ENCODE measurements at places on chromosomes 12 and 14. TPM values are rescaled to one million over a fixed set of nuclear protein-coding genes. Genes with fewer than 3 reads are reported as not detected.

B4GALNT1 gene
- total RNA-seq: 0.18 TPM

RNASE7 gene
- total RNA-seq: not detected

IQSEC3 gene
- total RNA-seq: not detected

DDN gene
- 0.18 TPM for total RNA-seq

KRT4 gene
- total RNA-seq: under 0.01 TPM

C14orf119 gene
- 83.7 TPM for total RNA-seq

MIP gene
- not detected for total RNA-seq

STX2 gene
- 42.8 TPM for total RNA-seq

MYO1H gene
- total RNA-seq: not detected

GUCY2C gene
- not detected for total RNA-seq

C1S gene
- 49.6 TPM for total RNA-seq

OLR1 gene
- 3.2 TPM for total RNA-seq

CD69 gene
- total RNA-seq: not detected

CLEC9A gene
- total RNA-seq: not detected

DNAI7 gene
- total RNA-seq: 0.28 TPM

SIX6 gene
- not detected for total RNA-seq

All from IMR-90 (cell line).